ENCODE measurements at places on chromosomes 4 and X.

GRCh38 chr4:159069922-159070321 is 33.0 kb upstream of the RAPGEF2 start:
- no peak for DNase-seq

- DNase-seq = peak; percentile 20
These were observed 3.4 kb upstream of the IGBP1 start for GRCh38 chrX:70129816-70130215.

DNA sequence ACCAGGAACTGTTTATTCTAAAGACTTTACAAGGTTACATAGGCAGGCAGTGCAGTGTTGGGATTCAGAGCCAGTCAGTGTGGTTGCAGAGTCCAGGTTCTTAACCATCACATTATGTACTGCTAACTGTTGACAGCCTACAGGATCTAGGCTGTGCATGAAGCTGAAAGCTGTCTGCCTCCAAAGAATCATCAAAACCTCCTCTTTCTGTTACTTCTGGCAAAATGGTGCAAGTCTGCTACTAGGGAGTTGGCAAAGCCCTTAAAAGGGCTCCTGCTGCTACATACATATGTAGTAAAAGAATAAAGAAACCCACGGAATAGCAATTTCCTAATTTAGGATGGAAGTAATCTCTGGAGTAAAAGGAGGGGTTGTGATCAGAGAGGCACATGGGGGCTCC is 40.4 kb upstream of the CHRDL1 start:
- no peak for DNase-seq

DNA sequence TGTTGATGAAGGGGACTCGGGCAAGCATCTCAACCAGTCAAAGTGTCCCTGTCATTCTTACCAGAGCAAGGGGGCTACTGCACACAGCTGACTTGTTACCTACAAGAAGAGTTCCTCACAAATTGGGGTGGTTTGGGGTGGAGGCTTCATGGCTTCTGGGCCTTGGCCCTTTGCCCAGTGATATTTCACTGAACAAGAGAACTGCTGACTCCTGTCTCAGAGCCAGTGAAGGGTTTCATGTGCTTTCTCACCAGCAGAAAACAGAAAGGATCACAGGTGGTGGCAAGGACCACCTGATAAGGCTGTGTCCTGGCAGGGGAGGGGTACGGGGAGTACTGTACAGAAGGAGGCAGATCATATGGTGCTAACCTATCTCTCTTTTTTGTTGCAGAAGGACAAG is 53.5 kb downstream of the DLG3 start:
- no peak for DNase-seq

- DNase-seq = no peak
These were observed 544.7 kb upstream of the NR3C2 start for GRCh38 chr4:148986951-148987350.

DNA sequence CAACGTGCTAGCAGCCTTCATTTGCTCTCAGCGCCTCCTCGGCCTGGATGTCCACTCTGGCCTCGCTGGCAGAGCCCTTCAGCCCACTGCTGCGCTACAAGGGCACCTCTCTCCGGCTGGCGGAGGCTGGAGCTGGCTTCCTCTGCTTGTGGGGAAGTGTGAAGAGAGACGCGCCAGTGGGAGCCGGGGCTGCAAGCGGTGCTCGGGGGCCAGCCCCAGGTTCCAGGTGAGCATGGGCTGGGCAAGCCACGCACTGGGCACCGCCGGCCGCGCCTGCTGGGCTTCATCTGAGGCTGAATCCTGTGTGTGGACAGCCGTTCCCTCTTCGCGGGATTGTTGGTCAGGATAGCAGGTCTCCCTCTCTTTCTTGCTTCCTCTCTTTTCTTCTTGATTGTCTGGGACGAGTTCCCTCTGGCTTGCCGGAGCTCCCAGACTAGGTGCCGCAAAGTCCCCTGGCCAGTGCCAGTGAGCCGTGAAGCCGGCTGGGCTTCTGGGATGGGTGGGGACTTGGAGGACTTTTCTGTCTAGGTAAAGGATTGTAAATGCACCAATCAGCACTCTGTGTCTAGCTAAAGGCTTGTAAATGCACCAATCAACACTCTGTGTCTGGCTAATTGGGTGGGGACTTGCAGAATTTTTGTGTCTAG is 165.0 kb downstream of the HEPH start:
- no peak for DNase-seq

GRCh38 chr4:836750-837301 is 10.9 kb upstream of the CPLX1 start:
- no peak for DNase-seq

GRCh38 chr4:87633243-87633642 is 16.8 kb upstream of the DMP1 start:
- DNase-seq = no peak

DNA sequence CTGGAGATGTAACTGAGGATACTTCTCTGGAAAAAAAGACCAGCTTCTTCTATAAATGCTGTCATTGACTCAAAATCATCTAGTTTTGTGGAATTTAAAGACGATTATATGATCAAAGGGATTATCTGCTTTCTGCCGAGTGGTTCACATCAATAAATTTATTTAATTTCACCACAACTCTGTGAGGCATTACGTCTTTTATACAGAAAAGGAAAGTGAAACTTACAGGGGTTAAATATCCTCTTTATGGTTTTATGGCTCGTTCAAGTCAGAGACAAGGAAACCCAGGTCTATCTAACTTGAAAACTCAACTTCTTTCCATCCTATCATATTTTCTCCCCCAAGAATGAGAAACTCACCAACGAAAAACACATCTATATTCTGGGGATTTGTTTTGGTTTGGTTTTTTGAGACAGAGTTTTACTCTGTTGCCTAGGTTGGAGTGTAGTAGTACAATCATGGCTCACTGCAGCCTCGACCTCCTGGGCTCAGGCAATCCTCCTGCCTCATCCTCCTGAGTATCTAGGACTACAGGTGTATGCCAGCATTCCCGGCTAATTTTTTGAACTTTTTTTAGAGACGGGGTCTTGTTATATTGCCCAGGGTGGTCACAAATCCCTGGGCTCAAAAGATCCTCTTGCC is 377.9 kb upstream of the EMCN start:
- DNase-seq = no peak

GRCh38 chr4:15255537-15255936 is 172.3 kb upstream of the C1QTNF7 start:
- DNase-seq = no peak

DNA sequence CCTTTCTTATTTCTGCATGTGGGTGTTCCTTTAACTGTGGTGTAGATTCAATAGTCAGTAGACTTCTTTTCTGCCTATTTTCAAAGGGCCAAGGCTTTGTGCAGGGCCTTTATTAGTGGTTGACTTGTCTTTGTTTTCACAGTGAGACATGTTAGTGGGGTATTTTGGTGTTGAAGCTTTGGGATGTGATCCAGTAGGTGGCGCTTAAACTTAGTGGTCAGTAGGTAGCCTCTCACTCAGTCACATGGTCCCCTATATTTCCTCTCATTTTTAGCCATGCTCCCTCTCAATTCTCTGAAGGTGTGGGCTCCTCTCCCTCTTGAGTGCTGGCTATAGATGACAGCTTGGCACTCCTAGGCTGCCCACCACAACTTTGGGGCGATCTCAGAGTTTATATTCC is 23.4 kb upstream of the SLC10A7 start:
- DNase-seq = peak; percentile 20

- no peak for DNase-seq
These were observed 7.5 kb upstream of the TIMP1 start for GRCh38 chrX:47574547-47575301.

DNA sequence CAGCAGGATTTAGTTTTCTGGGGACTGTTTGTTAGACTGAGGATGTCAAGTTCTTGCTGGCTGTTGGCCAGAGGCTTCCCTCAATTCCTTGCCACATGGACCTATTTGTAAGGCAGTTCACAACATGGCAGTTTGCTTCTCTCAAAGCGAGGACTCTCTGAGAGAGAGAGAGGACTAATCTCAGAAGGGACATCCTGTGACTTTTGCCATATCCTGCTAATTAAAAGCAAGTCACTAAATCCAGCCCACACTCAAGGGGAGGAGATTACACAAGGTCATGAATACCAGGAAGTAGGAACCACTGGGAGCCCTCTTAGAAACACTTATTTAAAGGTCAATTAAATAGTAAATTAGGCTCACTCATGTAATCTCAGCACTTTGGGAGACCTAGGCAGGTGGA is 38.2 kb downstream of the PPP1R2C start:
- DNase-seq = no peak

DNA sequence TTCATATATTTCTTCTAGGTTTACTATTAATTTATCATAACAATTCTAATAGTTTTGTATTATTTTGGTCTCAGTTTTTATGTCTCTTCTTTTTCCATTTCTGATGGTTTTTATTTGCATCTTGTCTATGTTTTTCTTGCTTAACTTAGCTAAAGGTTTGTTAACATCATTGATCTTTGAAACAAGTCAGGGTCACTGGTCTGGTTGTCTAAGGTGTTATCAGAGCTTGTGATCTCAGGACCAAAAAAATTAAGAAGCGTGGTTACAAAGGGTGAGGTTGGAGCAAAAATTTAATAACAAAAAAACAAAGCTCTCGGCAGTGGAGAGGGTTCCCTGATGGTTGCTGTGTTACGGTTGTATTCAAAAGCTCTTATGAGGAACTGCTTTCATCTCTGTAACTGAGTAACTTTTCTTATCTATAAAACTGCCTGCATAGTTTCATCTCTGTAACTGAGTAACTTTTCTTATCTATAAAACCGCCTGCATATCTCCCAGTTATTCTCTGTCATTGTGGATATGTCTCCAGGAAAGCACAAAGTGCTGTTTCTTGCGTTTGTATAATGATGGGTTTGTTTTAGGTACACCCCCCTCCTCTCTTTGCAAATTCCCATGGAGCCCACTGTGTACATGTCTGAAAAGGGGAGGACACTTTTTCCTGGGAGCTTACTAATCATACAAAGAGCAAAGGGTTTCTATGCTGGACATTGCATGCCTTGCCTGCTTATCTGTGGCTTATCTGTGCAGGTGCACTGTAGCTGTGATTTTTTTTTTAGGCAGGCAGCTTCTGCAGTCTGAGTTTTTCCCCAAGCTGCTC is 62.4 kb upstream of the UGT2B15 start:
- no peak for DNase-seq

DNA sequence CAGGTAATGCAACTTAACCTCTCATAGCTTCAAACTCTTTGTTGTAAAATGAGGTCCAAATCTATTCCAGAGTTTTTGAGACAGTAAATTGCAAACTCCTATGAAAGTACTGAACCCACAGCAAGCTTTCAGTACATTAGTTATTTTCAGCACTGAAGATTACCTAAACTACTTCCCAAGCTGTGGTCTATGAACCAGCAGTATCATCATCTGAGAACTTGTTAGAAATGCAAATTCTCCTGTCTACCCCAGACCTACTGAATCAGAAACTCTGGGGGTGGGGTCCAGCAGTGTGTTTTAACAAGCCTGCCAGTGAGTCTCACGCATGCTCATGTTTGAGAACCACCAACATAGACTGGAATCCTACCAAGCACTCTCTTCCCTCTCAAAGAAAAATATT is 5.7 kb upstream of the CASP6 start:
- no peak for DNase-seq

GRCh38 chr4:130468340-130468739 is 1372.4 kb downstream of the C4orf33 start:
- DNase-seq = no peak

- DNase-seq = no peak
These were observed 46.5 kb downstream of the FGF2 start for GRCh38 chr4:122873146-122873545.

DNA sequence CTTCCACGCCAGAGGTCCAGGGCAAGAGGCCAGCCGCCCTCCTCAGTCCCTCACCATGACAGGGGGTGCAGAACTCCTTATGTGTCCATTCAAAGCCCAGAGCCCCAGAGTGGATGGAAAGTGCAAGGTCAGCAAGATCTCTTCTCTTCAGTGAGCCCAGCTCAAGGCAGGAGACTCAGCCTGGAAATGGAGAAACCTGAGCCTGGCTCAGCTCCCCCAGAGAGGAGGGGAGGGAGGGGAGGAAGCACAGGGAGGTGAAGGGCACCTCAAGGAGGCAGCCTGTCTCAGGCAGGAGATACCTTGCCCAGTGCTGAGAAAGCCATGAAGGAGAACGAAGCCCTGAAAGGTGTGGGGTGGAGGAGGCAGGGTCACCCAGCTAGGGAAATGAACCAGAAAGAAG is 121.8 kb upstream of the PJA1 start:
- DNase-seq = no peak

DNA sequence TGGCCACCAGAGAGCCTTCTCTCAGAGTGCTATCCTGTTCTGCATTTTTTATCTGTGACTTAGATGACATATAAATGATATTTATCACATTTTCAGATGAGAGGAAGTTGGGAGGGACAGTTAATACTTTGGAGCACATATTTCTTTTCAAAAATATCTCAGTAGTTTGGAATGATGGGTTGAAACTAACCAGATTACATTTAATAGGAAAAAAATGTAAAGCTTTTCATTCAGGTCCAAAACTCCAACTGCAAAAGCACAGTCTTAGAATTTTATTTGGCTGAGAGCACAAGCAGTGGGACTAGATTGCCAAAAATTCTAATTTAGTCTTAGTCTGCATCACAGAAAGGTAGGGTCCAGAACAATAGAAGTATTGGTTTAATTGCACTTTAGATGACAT is 248.2 kb upstream of the TEX13A start:
- DNase-seq = no peak
